ENCODE measurements at places on chromosomes 5 and 9.

DNA sequence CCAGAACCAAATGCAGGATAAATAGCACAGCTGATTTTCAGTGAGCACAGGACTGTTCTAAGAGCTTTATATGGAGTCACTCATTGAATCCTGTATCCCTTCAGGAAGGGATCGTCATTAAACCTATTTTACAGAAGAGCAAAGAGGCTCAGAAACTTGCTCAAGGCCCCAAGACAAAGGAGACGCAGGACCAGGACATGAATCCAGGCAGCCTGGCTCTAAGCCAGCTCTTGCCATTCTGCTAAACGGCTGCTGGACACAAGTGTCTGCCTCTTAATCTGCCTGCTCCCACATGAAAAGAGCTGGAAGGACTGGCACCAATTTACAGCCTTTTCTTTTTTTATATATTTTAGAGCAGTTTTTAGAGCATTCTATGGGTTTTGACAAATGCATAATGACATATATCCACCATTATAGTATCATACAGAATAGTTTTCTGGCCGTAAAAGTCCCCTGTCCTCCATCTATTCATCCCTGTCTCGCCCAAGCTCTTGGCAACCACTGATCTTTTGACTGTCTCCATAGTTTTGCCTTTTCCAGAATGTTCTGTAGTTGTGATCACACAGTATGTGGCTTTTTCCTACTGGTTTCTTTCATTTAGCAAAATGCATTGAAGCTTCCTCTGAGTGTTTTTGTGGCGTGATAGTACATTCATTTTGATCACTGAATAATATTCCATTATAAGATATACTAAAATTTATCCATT lies 37.5 kb downstream of the RETREG1 start:
- no peak for DNase-seq

DNA sequence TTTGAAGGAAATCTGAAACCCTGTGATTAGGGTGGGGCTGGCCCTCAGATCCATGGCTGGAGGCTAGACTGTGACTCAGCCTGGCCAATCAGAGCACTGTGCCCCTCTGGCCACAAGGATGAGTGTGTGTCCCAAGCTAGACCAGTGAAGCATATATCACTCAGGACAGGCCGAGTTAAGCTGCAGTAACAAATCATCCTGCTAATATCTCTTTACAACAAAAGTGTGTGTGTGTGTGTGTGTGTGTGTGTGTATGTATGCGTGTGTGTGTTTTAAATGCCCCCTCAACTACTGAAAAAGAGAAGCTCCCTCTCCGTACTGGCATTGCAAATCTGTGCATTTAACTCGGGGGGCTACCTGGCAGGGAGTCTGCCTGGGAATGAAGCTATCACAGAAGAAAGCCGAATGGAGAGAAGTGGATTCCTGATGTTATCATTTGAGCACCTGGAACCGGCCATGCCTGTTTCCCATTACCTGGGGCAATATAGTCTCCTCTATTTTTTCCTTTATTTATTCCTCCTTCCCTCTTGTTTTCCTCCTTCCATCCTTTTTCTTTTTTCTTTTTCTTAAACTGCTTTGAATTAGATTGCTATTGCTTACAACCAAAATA lies 25.6 kb downstream of the STC2 start:
- DNase-seq = no peak

- no peak for DNase-seq
Observed at GRCh38 chr5:54383941-54384340, 71.6 kb upstream of the HSPB3 start.

DNA sequence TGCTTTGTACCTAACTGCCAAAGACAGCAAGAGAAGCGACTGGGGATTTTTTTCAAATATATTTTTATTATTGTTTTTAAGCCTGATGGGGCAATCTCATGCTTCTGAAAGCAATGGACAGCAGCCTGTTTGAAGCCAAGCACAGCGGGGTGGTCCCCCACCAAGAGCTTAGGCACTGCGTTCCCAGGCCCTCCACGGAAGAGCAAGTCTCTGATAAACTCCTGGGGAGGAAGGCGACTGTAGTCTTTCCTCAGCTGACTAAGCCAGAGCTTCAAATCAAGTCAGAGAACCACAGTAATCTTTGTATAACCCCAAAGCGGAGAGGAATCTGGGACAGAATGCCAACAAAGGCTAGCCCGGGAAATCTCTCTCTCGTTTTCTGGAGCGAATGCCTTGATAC lies 54.4 kb downstream of the ARSB start:
- DNase-seq = no peak

DNA sequence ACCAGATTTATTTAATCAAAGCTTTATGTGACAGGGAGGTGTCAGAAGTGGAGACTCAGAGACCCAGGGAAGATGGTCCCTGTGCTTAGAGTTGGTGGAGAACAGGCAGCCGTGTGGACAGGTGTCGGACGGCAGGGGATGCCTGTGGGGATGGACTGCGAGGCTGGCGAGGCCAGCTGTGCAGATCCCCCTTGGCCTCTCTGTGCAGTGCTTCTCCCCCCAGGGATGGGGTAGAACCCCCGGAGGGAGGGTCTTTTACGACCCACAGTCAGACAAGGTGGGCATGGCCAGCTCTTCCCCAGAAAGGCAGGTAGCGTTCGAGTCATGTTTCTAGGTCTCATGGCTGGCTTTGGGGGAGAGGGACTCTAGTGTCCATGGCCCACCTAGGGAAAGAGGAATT lies 4.7 kb upstream of the SLC2A6 start:
- no peak for DNase-seq

DNA sequence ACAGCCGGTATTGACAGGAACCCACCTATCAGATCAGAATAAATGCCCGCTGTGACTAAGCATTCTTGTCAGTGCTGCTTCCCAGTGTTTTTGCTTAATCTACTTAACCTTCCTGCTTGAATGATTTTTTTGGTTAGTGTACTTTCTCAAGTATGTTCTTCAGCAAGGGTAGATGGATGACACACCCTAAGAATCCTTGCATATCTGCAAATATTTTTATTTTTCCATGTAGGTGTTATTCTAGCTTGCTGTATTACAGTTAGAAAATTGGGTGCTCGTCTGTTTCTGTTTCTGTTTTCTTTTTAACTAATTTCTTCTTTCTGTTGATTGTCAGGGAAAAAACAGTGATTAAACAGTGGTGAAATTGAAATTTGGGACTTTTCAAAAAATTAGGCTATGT lies 64.5 kb downstream of the SEC61B start:
- DNase-seq = no peak

GRCh38 chr5:12269164-12269563 lies 364.9 kb upstream of the CTNND2 start:
- no peak for DNase-seq

GRCh38 chr5:149886692-149887470 lies 57.7 kb downstream of the PDE6A start:
- DNase-seq = no peak

DNA sequence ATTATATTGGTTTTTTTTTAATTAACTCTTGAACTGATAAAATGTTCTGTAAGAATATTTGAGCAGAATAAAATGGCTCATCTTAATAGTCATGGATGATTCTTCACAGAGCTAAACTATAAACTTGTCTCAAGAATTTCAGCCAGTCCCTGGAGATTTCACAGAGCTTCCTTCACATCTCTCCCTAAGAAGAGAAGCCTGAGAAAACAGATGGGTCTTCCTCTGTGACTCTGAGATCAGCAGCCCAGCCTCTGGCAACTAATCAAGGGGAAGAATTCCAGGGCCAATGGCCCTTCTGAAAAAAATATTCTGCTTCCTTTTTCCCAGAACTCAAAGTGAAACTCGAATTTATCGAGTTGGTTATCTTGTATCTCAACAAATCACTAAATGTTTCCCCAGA lies 122.2 kb upstream of the ITGA1 start:
- no peak for DNase-seq

DNA sequence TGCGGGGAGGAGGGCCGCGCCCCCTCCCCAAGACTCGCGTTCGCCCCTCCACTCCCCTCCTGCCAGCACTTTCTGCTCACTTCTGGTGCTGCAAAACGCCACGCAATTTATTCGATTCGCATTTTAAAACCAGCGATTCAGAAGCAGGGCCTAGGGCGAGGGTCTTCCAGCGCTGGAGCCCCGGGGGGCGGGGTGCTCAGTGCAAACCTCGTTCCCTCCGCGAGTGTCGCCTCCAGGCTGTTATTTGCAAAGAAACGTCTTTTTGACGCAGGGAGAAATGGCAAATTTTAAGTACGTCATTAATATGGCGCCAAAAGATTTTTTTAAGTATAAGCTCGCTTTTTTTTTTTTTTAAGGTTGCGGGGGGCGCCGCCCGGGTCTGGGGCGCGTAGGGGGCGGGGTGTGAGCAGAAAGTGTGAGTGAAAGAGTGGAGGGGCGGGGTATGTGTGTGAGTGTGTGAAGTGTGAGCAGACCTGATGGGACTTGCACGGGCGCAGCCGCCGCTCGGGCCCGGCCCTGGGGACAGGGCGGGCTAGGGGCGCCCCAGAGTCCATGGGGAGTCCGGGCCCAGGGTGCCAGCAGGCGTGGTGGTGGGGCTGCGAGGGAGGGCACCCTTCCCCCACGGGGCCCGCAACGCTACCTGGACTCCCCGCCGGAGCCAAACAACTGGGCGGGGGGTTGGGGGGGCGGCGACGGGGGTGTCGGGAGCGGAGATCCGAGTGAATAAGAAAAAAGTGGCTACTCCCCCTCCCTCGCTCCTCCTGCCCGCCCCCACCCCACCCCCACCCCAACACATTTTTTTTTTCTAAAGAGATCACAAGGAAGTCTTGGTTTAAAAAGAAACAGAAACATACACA lies at the start of gene JADE2:
TSS of gene JADE2 (plus strand) at position 845 of the 857 bp plus-strand sequence. CDS start 10,188 bp downstream, outside the sequence.
- peak; percentile 61 for DNase-seq

GRCh38 chr5:180648658-180649296 lies 623 bp downstream of the FLT4 start:
- DNase-seq = no peak

GRCh38 chr5:170441393-170441784 lies 52.2 kb upstream of the KCNMB1 start:
- DNase-seq = no peak

- no peak for DNase-seq
Observed at GRCh38 chr5:14775857-14776256, 95.7 kb downstream of the ANKH start.

DNA sequence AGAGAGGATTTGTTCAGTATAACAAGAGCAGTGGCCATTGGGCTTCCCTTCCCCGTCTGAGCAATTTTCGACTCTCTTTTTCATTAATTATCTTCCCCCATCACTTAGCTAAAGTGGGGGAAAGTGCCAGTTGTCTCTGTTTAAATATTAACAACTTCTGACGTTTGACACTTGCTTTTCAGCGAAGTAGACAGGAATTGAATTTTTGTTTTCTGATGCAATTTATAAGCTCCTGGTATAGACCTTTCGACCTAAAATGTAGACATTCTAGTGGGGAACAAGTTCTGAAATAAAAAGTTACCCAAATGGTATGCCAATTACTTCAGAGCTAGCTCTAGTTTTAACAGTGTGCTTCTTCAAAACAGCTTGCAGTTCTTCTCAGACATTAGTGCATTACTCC lies 100.6 kb downstream of the ITGA1 start:
- no peak for DNase-seq

DNA sequence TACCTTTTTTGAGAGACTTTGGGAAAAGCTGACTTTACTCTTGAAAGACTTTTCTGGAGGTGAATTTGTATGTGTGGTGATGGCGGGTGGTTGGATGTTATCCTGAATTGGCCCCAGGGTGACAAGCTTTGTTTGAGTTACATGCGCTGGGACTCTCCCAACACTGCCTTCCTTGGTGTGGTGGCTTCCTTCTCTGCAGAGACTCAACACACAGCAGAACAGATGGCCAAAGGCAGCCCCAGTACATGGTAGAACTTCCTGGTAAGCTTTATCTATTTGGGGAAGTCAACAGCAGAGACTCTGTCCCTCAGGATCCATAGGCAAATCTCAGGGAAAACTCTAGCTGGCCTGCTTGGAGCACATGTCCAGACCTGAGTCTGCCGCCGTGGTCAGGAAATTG lies 18.1 kb downstream of the C1QTNF2 start:
- no peak for DNase-seq

DNA sequence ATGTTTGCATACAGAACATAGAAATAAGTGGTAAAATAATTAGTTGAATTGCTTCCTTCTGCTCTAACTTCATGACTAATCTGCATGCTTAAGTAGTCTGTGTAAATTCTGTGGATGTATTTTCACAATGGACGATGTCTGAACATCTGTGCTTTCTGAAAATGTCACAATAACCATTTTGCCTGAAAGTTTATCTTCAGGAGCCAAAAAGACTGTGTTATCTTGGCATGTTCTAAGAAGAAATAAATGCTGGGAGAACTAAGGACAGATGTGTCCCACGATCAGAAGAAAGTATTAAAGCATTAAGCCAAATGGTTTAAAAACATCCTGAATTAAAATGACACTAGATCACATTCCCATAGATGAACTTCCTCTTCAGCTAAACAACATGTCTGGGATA lies 397.6 kb downstream of the SPOCK1 start:
- no peak for DNase-seq

DNA sequence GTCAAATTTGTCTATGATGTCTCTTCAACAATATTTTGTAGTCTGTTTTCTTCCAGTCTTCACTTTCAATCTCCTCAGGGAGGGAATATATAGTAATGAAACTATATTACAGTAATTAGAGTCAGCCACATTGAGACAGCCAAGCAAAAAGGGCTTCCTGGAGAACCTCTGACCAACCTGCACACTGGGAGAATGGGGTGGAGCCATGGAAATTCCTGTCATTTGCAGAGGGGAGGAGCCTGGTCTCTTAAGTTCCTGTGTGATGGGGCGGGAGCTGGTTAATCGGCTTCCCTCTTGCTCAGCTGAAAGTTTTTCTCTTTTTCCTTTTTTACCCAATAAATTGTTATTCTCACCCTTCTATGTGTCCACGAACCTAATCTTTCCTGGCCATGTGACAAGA lies 1220.0 kb downstream of the PTPRD start:
- DNase-seq = no peak

DNA sequence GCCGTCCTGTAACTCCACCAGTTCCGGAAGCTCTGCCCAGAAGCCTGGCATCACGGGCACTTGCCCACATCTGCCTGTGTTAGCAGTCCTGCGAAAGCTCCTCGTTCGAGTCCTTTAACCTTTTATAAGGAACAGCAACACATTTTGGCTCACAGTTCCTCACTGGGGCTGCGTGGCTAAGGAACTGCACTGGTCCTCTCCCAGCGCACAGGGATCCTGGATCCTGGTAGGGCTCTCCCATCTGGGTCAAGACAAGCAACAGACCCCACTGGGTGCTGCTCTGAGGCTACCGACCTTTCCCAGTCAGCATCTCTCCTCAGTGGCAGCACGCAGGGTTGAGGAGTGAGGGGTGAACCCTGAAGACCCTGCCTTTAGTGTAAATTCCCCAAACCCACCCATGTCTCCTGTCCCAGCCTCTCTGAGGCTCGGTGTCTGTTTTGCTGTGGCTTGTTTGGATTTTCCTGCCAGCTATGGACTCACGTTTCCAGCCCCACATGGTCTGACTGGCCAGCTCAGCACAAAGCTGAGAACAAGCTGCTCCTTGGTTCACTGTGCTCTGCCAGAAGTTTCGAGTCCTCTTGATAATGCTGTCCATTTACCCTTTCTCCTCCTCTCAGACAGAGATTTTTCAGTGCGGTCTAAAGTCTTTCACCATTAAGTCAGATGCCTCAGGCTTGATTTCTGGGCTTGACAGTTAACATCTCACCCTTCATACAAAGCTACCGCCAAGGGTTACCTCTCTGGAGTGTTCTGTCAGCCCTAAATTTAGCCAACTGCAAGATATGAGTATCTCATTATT lies 80.0 kb downstream of the AK8 start:
- no peak for DNase-seq
